ENCODE measurements at places on chromosomes 12 and 14. TPM values are rescaled to one million over a fixed set of nuclear protein-coding genes. Genes with fewer than 3 reads are reported as not detected.

DNA sequence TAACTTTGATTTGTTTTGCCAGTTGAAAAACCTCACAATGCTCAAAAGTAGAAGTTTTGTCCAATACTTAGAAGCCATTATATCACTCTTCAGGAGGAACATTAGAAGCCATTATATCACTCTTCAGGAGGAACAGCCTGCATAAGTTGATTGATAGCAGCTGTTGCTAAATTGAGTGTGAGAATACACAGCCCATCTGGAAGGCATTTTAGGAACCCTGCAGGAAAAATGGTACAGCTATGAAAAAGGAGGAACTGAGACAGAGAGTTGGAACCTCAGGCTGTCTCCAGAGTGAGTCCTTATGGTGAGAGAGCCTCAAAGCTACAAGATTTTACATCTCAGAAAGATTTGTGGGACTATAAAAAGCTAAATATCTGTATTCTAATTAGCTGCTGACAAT is 207.0 kb downstream of the MYRFL start:
- no peak for DNase-seq

DNA sequence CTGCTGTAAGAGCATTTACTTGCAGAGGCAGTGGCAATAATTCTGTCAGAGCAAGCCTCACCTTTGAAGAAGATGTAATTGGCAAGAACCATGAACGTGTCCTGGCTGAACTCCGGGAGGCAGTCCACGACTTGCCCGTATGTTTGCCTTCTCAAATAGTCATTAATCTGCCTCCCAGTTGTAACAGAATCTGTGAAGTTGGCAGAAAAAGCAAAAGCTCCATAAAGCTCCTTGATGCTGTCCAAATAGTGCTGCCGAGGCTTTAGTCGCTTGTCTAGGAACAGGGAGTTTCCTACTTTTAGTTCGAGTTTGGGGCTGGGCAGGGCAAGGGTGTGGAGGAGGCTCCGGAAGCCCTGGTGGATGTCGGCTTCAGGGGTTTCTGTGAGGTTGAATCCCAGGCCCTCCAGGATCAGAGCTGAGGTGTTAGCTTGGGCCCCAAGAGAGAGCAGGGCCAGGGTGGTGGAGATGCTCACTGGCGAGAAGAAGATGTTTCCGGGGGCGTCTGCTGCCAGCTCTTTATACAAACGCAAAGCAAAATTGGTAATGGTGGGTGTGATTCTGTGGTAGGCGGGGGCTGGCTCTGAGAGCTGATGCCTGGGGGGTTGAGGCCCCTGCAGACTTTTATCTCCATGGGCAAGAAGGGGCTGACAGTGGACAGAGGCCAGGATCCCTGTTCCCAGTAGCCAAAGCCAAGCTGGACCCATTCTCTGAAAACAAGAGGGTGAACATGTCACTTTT is 4.4 kb downstream of the SERPINA11 start:
- DNase-seq, result no peak

GRCh38 chr14:92494512-92494911 is 19.1 kb upstream of the RIN3 start:
- no peak for DNase-seq

Gene KLRG1
- 0.26 TPM for total RNA-seq

All from uterus (tissue), 4 donors.